ENCODE measurements at places on chromosomes 11 and 22. TPM values are rescaled to one million over a fixed set of nuclear protein-coding genes. Genes with fewer than 3 reads are reported as not detected.
A peak's percentile ranks its signal among the peaks of the same experiment; 100 is the strongest.

DNA sequence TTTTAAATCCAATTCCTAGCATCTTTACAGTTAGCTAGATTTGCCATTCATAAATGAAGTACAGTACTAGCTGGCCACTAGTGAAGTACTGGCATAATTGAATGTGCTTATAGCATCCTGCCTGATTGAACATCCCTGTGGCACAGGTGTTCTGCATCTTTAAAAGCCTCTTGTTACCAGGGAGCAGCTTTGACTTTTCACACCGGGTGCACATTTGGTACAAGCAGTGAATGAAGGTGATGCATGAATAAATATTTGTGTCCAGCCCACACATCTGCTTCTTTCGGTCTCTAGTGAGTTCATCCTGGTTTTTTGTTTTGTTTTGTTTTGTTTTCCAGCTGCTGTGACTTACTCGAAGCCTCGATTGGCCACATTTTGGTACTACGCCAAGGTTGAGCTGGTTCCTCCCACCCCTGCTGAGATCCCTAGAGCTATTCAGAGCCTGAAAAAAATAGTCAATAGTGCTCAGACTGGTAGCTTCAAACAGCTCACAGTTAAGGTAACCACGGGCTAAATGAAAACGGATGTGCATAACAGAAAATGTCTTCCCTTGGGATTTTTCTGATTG, 5.3 kb downstream of the ATP5MG start:
- no peak for DNase-seq

- DNase-seq: no peak
These were observed 26.3 kb downstream of the APOL1 start for GRCh38 chr22:36279219-36279666.

- no peak for DNase-seq
These were observed 115.1 kb upstream of the GRAMD1B start for GRCh38 chr11:123314972-123315371.

- no peak for DNase-seq
These were observed 217.0 kb upstream of the PGR start for GRCh38 chr11:101346591-101346990.

GRCh38 chr11:59173080-59173963, 1.4 kb downstream of the DTX4 start:
- peak; percentile 73 for DNase-seq

DNA sequence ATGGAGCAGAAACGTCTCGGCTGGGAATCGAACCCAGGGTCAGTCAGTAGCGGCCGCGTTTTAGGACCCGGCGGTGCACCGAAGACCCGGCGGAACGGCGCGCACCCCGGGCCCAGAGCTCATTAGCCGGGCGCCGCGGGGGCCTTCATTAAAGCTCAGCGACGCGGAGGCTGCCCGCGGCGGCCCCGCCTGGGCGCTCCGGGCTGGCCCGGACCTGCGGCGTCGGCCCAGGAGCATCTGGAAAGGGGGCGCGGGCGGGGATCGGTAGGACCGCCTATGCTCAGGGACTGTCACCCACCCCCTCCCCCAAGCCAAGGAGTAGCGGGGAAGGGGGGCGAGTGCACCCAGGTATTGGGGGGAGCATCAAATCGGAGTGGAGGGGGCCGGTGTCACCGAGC, 52.2 kb downstream of the CYTH4 start:
- DNase-seq: peak; percentile 83

- DNase-seq: no peak
These were observed 62.2 kb upstream of the B3GAT1 start for GRCh38 chr11:134474070-134474860.

CARD10 gene
- 16.5 TPM for total RNA-seq

AGBL2 gene
- total RNA-seq: 5.2 TPM

RBX1 gene
- 64.5 TPM for total RNA-seq

All from H7 (cell line).